ENCODE measurements at places on chromosomes 11 and 22.

GRCh38 chr11:12287374-12288211 is 89.8 kb upstream of the PARVA start:
- DNase-seq: no peak

GRCh38 chr22:46178755-46179505 is 28.6 kb downstream of the PPARA start:
- no peak for DNase-seq

DNA sequence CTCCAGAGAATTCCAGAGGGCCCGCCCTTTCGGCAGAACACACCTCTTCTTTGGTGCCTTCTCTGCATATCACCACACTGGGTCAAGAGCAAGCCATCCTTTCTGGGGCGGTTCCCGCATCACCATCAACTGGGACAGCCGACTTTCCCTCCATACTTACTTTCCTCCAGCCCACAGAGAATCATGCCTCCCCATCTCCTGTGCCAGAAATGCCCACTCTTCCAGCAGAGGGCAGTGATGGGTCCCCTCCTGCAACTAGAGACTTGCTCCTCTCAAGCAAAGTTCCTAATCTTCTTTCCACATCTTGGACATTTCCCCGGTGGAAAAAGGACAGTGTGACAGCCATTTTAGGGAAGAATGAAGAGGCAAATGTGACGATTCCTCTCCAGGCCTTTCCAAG is 157.7 kb downstream of the C11orf91 start:
- DNase-seq: peak; percentile 4

DNA sequence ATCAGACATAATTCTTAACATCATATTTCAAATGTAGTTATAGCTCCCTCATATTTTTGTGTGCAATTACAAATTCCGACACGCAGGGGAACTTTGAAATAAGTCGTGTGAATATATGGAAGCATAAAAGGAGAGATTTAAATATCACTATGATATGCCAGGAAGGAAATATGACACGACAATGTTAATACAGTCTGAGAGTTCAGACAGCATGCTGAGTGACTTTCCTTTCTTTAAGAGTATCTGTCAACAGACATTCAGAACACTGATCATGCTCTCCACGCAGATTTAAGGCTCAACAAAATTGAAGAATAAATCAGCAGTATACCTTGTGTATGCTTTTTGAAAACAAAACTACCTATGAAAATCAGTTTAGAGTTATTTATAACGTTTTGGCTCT is 232.6 kb upstream of the CARD18 start:
- no peak for DNase-seq

- no peak for DNase-seq
These were observed 44.5 kb downstream of the TRIOBP start for GRCh38 chr22:37741312-37741795.

DNA sequence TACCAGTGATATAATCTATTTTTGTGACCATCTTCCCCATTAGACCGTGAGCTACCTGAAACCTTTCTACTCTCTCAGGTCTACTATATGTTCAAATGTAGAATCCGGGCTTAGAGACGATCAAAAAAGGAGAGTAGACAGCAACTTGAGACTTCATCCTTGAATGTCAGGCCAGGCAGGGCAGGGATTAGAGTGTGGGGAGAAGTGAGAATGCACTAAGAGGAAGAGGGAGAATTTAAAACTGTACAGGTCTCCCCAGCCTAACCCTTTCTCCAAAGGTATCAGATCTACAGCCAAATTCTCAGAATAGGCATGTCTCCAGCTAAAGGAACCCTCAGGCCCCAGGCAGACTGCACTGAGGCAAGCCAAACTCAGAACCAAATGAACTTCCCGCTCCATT is 935 bp downstream of the LAMTOR1 start:
- no peak for DNase-seq

GRCh38 chr22:25493794-25494193 is 70.7 kb upstream of the GRK3 start:
- DNase-seq: no peak

DNA sequence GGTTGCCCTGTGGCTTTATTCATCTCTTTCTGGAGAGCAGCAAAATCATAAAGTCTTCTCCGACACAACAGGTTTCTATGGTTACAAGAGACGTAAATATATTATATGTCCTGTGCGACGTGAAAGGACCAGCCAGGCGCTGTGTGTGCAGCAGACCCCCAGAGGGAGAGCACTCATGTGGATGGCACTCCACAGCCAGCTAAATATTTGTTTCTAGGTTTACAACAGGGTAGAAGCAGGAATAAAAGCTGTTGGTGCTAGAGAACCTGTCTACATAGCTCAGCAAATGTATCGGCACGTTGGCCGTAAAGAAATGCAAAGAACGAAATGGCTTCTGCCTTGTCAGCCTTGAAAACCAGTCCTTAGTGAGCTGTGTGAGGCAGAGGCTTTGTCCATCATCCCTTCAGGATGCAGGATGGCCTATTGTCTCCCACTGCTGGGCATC is 133.8 kb upstream of the PITPNB start:
- no peak for DNase-seq

GRCh38 chr22:49779211-49779610 is 48.5 kb downstream of the BRD1 start:
- no peak for DNase-seq

GRCh38 chr22:27995801-27996528 is 76.9 kb upstream of the PITPNB start:
- no peak for DNase-seq

DNA sequence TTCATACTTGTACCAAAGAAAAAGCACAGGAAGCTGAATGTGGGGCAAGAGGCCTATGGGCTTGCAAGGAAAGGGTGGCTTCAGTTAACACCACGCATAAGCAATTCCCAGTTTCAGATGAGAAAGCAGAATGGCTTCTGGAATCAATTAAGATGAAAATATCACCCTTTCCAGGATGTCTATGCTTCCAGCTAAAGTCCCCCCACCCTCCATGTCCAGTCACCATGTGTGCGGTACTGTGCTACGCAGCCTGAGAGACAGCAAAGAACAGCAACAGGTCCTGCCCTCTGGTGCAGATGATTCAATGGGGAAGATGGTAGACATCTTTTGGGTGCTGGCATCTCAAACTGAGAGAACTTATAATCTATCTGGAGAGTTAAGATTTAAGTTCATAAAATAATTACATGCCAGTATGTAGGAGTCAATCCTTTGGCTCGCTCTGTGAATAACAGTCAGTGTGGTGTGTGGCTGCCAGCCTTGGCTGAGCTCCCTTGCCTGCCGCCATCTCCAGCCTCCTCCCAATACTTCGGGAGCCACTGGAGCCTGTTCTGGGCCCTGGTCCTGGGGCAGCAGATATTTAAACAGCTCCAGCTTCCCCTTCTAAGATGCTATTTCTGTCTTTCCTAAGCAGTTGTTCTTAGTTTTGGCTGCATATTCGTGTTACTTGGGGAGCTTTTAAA is 44.5 kb downstream of the ME3 start:
- DNase-seq: no peak

- DNase-seq: no peak
These were observed 88.6 kb upstream of the CRYBB3 start for GRCh38 chr22:25110846-25111578.

DNA sequence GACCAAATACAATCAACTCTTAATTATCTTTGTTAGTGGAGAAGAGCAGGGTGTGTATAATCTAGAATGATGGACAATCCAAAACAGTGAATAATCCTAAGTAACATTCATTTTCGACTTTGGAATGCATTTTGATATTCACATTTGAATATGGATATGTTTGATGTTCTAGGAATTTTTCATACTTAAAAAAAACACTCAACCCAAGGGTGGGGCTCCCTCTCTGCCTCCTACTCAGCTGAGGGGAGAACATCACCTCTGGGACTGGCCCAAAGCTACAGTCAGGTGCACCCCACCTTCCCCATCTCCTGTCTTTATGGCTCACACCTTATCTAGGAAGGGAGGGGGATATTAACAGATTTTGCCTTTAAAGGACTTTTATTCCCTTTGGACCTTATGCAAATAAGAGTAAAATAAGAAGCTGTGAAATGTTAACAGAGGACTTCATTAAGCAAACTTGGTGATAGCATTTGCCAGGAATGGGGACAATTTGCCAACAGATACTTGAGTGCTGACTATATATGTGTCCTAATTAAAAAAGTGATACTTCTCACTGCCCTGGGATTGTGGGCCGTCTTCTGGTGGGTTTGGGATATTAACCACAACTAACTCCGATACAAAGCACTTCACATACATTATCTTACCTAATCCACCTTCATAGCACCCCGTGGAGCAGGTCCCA is 187.0 kb downstream of the ST3GAL4 start:
- no peak for DNase-seq

DNA sequence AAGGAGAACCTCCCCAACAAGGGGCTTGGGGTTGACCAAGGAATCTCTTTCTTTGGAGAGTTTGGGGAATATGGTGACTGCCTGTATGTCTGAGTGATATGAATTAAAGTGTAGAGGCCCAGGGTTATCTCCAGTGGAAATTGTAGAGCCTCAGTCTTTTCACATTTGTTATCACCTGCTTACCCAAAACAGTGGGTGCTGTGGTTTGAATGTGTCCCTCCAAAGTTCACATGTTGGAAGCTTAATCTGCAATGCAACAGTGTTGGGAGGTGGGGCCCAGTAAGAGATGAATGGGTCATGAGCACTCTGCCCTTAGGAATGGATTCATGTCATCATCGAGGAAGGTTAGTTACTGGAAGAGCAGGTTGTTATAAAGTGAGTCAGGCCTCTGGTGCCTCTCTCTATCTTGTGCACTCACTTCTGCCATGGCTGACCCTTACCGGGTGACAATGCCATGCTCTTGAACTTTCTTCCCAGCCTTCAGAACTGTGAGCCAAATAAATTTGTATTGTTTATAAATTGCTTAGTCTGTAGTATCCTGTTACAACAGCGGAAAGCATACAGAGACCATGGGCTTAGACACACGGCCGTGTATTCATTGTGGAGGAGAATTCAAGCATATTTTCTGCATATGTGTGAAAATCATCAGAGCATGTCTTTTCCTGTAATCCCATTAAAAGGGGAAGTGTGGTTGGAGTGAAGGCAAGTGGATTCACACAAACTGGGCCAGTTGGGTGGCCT is 114.1 kb upstream of the TBCEL start:
- DNase-seq: no peak

DNA sequence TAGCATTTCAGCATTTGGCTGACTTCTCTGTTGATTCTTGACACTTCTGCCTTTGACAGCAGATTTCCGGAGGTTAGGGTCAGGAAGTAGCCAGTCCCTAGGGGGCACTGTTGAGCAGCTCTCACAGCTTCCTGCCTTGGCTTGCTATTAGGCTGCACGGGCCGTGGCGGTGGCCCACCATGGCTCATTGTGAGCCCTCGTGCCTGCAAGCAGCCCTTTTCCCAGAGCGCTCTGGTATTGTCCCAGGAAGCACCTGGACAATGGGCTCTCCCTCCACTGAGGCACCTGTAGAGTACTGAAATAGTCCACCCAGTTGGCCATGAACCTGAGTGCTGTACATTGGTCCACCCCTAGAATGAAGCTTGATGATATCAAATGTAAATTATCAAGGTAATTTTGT is 100.2 kb upstream of the GAL start:
- DNase-seq: peak; percentile 22

DNA sequence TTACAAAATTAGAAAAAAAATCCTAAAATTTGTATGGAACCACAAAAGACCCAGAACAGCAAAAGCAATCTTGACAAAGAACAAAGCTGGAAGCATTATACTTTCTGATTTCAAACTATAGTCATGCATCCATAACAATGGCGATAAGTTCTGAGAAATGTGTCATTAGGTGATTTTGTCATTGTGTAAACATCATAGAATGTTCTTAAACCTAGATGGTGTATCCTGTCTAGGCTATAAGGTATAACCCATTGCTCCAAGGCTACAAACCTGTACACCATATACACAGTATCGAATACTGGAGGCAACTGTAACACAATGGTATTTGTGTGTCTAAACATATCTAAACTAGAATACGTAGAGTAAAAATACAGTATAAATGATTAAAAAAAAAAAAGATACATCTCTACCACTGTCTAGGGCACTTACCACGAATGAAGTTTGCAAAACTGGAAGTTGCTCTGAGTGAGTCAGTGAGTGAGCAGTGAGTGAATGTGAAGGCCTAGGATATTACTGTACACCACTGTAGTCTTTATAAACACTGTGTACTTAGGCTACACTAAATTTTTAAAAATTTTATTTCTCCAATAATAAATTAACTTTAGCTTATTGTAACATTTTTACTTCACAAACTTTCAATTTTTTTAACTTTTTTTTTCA is 18.1 kb upstream of the SC5D start:
- DNase-seq: no peak

DNA sequence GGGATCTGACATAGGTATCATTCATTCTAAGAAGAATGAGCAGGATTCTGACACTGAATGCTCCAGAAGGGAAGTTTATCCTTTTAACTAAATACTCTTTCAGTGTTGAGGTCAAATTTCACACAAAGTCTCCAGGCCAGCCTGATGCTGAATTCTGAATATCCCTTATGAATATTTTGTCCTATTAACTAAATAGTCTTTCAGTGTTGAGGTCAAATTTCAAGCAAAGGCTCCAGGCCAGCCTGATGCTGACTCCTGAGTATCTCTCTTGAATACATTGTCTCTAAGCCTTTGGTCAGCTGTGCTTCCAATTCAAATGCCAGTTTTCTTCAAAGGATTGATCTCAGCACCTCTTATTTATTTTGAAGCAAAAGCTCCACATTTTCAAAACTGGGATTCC is 676.8 kb downstream of the NTM start:
- no peak for DNase-seq

- DNase-seq: no peak
These were observed 85.3 kb upstream of the SYT13 start for GRCh38 chr11:45371251-45372115.

DNA sequence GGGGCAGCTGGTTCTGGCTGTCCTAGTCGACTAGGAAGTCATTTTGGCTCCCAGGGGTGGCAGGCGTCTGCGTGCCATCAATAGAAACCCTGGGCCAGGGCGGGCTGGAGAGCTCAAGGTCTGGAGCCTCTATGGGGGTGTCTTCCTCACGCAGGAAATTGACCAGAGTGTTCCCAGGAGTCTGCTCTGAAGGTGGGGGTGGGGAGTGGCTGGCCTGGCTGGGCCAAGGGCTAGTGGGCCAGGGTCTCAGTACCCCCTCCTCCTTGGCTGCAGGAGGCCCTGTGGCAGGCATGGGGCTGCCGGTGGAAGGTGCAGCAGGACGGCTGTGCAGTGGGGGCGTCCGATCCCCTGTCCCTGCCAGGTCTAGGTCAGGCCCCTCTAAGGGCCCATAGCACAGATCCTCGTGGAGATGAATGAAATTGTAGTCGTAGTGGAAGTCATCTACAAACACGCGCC is 64.6 kb downstream of the ARFGAP3 start:
- DNase-seq: no peak

GRCh38 chr11:95668131-95668530 is 121.5 kb downstream of the FAM76B start:
- DNase-seq: no peak

DNA sequence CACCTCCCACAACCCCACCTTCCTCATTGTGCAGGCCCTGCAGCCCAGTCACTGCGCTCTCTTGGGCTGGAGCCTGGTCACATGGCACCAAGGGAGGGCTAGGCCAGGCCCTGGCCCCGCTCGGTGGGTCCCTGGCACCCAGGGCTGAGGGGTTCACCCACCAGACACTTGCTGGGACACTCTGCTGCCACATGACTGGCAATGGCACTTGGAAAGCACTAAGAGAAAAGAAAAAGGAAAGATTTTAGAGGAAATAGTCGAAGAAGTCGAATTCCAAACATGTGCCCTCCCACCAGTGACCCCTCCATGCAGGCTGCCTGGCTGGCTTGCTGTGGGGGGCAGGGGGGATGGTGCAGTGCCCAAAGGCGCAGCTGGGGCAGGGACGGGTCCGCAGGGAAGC is 12.3 kb upstream of the TTLL8 start:
- no peak for DNase-seq

GRCh38 chr11:73429121-73429750 is 53.0 kb downstream of the RELT start:
- no peak for DNase-seq

GRCh38 chr11:134200688-134201087 is 23.1 kb downstream of the NCAPD3 start:
- no peak for DNase-seq

Measured in activated naive CD4-positive, alpha-beta T cell (primary cell).